KBM-7 (cell line): ENCODE measurements at places on chromosomes 3 and 15.
A peak's percentile ranks its signal among the peaks of the same experiment; 100 is the strongest.

DNA sequence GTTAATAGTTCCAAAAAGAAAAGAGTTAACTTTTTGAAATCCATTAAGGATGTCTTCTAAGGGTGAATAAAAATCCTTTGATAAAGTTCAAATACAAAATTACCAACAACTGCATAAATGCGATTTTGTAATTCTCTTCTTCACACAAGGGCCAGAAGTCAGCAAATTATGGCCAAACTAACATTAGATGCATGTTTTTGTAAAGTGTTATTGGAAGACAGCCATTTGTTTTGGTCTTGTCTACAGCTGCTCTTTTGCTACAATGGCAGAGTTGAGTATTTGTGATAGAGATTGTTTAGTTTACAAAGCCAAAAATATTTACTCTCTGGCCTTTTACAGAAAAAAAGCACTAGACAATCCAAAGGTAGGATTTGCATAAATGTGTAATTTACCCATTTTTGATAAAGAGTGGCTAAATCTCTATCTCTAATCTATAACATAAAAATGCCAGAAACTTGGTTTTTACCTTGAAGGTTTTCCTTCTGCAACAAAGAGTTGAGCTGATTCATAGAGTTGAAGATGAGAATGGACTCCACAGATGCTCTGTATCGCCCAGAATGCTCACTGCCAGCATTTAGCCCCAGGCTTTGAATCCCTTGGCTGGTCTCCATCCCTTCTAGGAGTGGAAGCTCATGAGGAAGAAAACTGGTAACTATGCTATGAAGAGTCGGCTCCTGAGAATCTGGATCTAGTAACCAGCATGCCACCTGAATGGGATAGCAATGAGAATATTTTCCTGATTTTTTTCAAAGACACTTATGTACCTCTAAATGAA lies 64.5 kb downstream of the POLQ start:
- DNase-seq, result no peak

- DNase-seq, result no peak
Measured at GRCh38 chr3:73808862-73809509, 184.2 kb upstream of the PDZRN3 start.

GRCh38 chr3:37934631-37935289 lies 55.8 kb upstream of the VILL start:
- no peak for DNase-seq

DNA sequence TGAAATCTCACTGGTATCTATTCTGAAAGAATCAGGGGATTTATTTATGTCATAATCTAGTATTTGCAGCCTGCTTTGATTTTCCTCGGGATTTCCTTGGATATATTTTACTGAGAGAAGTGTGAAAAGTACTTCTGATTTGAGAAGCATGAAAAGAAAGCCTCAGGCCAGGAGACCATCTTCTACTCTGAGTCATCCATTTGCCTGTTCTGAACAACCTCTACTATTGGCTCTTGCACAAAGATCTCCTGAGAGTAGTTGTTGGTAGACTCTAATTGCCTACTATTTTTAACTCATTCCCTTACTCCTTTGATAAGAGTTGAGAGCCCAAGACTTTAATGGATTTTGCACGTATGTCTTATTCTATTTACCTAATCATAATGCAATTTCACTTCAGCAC lies 318.9 kb downstream of the BCHE start:
- no peak for DNase-seq

DNA sequence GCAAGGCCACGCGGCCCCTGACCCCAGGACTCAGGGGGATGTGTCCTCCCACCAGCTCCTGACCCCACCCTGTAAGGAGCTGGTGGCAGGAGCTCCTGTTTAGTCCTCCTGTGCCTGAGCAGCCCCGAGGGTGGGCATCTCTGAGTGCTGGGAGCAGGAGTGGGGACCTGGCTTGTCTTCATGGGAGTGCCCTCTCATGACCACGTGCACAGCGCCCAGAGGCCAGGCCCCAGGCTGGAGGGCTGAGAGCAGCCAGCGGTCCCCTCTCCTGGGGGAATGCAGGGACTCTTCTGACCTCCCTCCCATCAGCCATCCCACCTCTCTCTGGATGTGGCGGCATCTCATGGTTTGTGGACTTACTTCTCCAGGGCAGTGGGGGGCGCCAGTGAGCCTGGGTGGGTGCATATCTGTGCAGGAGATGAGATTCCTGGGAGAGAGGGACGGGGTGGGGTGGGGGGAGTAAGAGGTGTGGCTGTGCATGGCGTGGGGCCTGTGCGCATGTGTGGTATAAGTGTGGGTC lies 205.6 kb downstream of the TBC1D2B start:
- peak; percentile 24 for DNase-seq

GRCh38 chr15:79206940-79207339 lies 75.6 kb upstream of the ANKRD34C start:
- DNase-seq, result no peak

DNA sequence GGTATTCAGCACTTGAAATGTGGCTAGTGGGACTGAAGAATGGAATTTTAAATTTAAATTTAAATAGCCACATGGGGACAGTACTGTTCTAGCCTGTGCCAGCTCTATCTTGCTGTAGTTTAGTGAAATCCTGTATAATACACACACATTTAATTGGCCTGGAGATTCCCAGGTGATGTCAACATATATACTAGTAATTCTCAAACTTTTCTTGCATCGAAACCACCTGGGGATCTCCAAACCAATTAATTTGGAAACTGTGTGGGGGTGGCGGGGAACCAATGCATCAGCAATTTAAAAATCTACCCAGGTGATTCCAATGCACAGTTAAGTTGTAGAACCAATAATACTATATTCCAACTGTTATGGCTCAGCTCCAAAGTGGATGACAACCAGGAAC lies 228.9 kb upstream of the MRPL3 start:
- DNase-seq, result no peak

DNA sequence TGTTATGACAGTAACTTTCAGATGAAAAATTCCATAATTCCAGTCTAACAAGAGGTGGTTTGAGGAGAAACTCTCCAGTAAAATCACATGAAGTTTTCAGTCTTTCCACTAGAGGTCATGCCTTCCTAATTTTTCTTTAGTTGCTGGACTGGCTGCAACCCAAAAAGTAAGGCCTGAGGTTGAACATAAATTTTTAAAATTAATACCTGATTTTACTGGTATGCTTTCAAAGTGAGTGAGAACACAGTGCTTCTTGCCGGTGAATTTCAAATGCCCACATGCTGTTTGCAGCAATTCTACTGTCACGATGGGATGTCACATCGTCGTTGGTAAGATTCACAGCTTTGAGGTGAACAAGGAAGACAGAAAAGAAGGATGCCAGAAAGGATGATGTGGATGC lies 89.0 kb upstream of the FGF12 start:
- DNase-seq, result peak; percentile 71

DNA sequence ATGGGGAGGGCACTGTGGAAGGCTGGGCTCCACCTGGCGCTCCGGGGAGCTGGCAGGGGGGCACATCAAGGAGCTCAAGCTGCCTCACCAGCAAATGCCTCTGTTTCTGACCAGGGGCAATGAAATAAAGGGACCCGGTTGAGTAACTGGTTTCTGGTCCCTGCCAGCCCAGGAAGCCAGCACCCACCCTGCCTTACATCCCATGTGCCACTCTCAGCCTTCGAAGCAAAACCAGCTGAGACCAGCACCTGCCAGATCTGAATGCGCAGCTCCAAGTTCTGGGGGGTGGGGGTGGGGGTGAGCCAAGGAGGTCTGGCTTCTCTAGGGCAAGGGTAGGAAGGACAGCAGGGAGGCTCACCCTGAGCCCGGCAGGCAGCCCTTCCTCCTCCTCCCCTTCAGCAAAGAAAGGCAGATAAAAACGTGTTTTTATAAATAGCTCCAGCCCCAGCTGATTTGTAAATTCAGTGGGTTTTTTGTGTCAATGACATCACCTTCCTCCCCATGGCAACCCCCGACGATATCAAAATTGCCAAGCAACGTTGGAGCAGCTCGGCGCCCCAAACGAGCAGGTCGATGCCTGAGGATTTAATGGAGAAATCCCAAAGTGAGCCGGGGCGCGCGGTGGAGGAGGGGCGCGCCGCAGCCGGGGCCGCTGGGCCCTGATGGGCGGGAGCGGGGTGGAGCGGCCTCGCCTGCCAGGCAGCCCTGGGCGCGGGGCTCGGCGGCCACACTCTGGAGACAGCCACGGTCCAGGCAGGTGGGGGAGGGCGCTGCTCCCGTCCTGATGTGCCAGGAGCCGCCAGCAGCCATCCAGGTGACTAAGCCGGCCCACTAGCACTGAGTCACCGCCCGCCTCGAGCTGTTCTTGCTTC lies at the start of gene PAK6:
Gene PAK6 (plus strand): TSS at position 532 of the 872 bp plus-strand sequence. CDS start 25,723 bp downstream, outside the sequence.
- peak; percentile 39 for DNase-seq

DNA sequence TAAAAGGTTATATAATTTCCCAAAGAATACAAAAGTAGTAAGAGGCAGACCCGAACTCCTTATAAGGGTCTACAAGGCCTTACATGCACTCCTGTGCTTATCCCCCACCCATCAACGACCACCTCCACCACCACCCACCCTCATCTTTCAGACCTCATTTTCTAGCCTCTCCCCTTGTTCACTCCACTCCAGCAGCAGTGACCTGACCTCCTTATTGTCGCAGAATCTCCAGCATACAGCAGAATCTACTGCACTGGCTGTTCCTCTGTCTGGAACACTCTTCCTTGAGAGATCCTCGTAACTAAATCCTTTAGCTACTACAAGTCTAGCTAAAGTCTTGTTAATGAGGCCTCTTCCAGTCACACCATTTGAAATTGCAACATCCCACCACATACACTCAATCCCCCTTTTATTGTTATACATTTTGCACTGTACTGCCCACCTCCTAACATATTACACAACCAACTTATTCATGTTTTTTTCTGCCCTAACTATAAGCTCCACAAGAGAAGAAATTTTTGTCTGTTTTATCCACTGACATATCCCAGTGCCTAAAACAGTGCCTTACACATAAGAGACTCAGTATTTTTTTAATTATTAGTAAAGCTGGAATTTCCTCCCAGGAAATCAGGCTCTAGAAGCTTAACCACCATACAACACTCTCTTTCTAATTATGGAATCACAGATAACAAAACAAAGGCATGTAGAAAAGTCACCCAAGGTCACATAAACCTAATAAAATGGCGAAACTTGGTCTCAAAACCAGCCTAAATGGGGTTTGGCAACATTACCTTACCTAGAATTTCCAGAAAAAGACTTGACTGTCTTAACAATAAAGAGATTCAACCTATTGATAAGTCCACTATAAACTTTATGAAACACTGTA lies 40.2 kb downstream of the ZNF148 start:
- no peak for DNase-seq

GRCh38 chr3:58421004-58421403 lies 12.6 kb downstream of the PDHB start:
- no peak for DNase-seq

DNA sequence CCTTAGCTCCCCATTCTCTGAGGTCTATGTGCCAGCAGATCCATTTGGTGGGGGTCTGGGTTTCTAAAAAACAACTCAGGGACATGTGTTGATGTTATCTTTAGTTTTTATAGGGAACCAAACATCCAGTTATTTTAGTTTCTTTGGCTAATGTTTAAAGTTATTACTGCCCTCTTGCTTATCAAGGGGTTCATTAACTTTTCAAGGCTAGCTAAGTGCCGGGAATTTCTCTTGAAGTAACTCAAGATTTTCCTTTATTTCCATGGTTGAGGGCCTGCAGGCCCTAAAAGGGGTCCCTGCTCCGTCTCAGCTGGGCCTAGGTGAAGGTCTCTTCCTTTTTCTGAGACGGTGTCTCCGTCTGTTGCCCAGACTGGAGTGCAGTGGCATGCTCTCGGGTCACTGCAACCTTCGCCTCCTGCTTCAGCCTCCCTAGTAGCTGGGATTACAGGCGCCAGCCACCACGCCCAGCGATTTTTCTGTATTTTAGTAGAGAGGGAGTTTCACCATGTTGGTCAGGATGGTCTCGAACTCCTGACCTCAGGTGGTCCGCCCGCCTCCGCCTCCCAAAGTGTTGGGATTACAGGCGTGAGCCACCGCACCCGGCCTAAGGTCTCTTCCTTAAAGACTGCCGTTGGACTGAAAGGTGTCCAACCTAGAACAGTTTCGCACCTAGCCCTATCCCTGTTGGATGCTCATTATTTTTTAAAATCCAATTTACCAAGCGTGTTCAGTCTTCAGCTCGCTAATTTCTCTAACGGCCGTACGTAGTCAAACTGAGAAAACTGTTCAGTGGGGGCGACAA lies 1.3 kb upstream of the OXSR1 start:
- no peak for DNase-seq

DNA sequence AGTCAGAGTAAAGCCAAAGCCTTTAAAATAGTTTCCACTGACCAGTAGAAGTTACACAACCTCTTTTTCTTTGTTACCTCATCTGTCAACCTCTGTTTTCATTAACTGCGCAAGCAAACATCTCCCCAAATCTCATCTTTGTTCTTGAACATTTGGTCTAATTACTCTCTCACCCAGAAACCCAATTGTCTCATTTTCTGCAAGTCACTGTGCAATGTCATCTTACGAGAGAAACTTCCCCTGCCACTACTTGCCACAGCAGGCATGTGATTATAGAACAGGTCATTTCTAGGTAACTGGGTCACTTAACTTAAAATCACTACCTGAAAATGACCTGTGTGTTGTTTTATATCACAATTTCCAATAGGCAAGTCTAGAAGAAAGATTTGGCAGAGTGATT lies 159.4 kb downstream of the SI start:
- no peak for DNase-seq

DNA sequence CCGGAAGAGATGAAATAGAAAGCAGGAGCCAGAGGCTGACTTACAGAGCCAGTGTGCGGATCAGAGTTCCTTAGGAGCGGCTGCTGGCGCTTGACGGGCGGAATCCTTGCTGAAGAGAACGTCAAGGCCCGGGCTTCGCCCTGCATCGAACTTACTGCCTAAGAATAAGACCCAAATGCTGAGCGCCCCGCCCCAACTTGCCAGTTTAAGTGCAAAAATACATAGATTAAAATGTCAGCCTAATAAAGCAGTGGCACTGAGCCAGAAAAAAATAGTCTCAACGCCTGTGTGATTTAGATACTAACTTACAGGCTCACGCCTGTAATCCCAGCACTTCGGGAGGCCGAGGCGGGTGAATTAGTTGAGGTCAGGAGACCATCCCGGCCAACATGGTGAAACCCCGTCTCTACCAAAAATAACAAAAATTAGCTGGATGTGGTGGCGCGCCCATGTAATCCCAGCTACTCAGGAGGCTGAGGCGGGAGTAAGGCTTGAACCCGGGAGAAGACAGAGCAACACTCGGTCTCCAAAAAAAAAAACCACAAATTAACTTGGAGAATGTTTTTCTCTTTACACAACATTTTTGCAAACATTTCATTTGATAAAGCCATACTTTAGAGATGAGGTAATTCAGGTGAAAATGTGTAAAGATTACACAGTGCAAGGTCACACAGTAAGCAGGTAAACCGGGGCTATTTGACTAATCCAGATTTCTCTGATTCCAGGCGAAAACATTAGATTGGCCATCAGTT lies 1.2 kb upstream of the UBP1 start:
- DNase-seq, result no peak

DNA sequence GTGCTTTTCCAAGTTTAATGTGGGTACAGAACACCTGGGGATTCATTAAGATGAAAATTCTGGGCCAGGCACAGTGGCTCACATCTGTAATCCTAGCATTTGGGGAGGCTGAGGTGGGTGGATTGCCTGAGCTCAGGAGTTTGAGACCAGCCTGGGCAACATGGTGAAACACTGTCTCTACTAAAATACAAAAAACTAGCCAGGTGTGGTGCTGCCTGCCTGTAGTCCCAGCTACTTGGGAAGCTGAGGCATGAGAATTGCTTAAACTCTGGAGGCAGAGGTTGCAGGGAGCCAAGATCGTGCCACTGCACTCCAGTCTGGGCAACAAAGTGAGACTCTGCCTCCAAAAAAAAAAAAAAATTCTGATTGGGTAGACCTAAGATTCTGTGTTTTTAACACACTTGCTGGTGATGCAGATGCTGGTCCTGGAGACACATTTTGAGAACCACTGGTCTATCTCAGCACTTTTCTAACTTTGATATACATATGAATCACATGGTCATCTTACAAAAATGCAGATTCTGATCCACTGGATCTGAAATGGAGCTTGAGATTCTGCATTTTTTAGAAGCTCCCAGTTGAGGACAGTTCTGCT lies 223.8 kb upstream of the SATB1 start:
- DNase-seq, result no peak
